Karpas-422 (cell line): ENCODE measurements at places on chromosomes 13 and 19.
A peak's percentile ranks its signal among the peaks of the same experiment; 100 is the strongest.

DNA sequence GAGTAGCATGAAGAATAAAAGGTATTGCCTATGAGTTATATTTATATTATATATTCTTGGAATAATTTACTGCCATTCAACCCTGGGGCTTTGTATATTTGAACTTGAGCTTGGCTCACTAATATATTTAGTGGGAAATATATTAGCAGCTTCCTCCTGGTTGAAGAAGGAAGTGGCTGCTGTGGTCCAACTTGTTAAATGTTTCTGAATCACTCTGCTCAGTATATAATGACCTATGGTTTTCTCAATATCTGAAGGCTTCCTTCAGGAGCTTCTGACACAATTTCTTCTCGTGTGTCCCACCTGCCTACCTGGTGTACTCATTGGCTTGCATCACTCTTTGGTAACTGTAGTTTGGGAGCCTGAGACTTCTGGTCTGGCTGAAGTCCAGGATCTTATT is 646.4 kb downstream of the TBC1D4 start:
- no peak for DNase-seq

GRCh38 chr13:93577105-93577504 is 350.5 kb downstream of the GPC6 start:
- no peak for DNase-seq

GRCh38 chr19:37087110-37087509 is 8.9 kb downstream of the ZNF420 start:
- DNase-seq = no peak

DNA sequence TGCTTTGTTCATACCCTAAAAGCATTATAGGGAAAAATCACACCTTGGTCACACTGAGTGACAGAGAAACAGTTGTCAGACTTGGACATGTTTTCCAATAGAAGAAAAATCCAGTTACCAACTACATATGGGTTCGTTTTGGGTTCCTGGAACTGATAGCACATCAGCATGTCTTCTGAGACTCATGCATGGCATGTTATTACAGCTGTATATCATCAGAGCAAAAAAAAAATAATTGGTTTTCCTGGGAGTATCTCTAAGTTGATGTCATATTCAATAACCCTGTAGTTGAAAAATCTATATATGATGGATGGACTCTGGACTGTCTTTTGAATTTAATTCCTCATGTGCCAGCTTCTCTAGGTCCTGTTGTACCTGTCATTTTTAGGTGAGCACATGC is 211.6 kb downstream of the DNAJC15 start:
- no peak for DNase-seq

- DNase-seq = no peak
Measured at GRCh38 chr13:102452836-102453235, 51.0 kb upstream of the FGF14 start.

GRCh38 chr13:30329009-30329585 is 21.7 kb upstream of the KATNAL1 start:
- no peak for DNase-seq

GRCh38 chr13:21362741-21363140 is 96.4 kb downstream of the ZDHHC20 start:
- DNase-seq = no peak

- DNase-seq = peak; percentile 50
Measured at GRCh38 chr13:46124967-46125933, 20.4 kb upstream of the CPB2 start.

- peak; percentile 93 for DNase-seq
Measured at GRCh38 chr19:17125728-17126677, 50.4 kb downstream of the MYO9B start.

DNA sequence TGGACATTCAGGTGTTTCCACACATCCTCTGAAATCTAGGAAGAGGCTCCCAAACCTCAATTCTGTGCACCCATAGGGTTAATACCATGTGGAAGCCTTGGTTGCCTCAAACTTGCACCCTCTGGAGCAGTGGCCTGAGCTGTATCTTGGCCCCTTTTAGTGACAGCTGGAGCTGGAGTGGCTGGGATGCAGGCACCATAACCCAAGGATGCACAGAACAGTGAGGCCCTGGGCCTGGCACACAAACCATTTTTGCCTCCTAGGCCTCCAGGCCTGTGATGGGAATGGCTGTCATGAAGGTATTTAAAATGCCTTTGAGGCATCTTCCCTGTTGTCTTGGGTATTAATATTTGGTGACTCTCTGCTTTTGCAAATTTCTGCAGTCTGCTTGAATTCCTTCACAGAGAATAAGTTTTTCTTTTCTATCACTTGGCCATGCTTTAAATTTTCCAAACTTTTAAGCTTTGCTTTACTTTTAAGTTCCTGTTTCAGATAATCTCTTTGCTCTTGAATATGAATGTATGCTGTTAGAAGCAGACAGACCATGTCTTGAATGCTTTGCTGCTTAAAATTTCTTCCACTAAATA is 1594.5 kb upstream of the PCDH20 start:
- no peak for DNase-seq

GRCh38 chr19:3304871-3305423 is 61.4 kb upstream of the NFIC start:
- DNase-seq = peak; percentile 91

DNA sequence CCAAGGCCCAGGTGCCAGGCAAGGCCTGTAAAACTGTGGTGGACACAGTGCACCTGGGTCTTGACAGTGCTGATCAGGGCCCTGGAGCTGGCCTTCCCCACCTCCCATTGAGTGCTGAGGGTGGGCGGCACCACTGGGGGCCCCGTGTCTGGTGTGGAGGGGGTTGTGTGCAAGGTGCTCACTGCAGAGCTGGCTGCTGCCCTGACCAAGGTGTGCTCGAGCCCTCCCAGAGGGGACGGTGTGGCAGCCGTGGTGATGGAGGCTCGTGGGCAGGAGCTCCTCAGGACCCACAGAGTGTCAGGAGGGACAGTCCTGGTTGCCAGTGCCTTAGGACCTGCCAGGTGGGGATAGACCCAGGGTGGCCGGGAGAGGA is 23.0 kb downstream of the ATP4B start:
- DNase-seq = no peak

GRCh38 chr13:82803341-82803740 is 1078.9 kb downstream of the SLITRK1 start:
- DNase-seq = no peak

- no peak for DNase-seq
Measured at GRCh38 chr19:49514151-49514550, 1.7 kb downstream of the FCGRT start.

DNA sequence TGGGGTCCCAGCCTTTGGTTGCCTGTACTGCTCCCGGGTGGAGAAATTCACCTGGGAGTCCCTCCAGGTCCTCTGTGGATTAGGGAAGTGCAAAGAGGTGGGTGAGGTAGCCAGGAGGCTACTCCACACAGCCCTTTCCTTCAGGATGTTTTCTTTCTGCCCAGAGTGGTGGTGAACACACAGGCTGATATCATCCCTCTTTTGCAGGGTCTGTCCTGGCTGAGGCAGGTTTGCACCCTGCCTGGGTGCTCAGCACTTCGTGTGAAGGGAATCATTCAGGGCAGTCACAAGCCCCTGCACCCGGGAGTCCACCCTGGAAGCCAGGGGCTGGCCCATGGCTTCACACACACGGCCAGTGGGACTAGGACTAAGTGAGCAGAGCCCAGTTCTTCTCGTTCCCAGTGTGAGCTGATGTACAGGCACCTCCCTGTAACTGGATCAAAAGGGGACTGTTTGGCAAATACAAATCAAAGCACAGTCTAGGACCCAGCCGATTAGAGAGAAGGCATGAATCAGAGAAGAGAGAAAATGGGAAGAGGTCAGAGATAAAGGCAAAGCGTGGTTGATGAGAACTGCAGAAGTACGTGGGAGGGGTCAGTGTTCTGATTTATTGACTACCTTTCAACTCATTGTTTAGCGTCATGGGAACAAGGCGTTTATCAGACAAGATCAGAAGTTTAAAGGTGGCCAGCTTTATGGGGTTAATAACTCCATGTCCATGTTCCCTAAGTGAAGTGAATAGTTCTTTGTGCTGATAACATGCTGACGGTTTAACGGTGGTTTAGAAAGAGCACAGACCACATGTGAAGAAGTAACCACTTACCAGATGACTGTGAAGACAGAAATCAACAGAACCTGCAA is 30.4 kb upstream of the SPATA13 start:
- no peak for DNase-seq

DNA sequence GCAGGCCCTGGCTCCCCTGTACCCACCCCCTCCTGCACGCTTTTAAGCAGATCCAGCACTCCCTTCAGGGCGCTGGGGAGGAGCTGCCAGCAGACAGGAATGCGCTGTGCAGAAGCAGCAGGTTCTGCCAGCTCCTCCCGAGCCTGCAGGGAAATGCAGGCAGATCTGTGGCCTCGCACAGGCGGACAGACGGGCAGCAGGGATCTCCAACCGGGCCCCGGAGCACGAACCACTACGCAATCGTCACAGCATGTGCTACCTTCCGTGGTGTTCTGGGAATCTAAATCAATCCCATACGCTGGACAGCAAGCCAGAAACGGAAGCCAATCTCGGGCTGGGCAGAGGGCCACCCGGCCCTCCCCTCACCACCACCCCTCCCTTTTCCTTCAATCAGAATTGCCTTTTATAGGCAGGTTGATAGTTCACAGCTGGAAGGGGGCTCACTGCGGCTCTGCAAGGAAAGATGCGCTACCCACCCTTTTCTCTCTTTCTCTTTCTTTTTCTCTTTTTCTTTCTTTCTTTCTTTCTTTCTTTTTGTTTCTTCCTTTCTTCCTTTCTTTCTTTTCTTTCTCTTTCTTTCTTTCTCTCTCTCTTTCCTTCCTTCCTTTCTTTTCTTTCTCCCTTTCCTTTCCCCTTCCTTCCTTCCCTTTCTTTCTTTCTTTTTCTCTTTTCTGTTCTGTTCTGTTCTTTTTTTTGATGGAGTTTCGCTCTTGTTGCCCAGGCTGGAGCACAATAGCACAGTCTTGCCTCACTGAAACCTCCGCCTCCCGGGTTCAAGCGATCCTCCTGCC is 99.9 kb downstream of the GNG7 start:
- peak; percentile 24 for DNase-seq

- peak; percentile 83 for DNase-seq
Measured at GRCh38 chr19:35154525-35155406, at the start of gene FXYD5. TSS of gene FXYD5 (plus strand) at chr19:35154735. CDS start at chr19:35155551, 816 bp downstream.

- DNase-seq = no peak
Measured at GRCh38 chr13:87208636-87209035, 462.5 kb upstream of the SLITRK5 start.

DNA sequence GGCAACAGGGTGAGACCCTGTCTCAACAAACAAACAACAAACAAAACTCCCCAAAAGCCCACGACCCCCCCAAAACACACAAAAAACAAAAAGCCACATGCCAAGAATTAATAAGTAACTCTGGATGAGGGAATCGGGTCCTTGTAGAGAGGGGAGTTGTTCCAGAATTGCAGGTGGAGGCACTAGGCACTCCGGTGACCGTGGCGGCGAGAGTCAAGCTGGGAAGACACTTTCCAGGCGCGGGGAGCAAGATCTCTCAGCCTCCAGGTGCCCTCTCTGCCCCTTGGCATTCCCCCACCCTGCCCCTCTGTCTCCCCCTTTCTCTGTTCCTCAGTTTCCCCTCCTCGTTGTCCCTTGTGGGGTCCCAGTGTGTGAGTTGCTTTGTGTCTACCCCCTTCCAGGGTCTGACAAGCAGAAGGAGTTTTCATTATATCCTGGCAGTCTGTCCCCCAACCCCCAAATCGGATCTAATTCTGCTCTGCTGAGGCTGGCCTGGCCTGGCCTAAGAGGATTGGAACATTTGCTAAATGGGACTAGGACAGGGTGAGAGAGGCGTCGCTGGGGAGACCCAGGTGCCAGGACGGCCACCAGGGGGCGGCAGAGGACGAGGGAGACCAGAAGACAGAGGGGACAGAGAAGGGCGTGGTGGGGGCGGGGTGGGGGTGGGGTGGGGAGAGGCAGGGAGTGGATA is 8.3 kb upstream of the CRX start:
- peak; percentile 87 for DNase-seq

GRCh38 chr13:80962855-80963254 is 621.9 kb upstream of the SPRY2 start:
- no peak for DNase-seq

- DNase-seq = no peak
Measured at GRCh38 chr13:74128156-74128767, 5.9 kb downstream of the KLF12 start.

- no peak for DNase-seq
Measured at GRCh38 chr13:105370011-105370650, 1165.3 kb downstream of the EFNB2 start.

- DNase-seq = no peak
Measured at GRCh38 chr13:29791997-29792780, 58.2 kb downstream of the UBL3 start.

GRCh38 chr19:39701291-39701690 is 3.0 kb upstream of the LGALS14 start:
- peak; percentile 88 for DNase-seq

GRCh38 chr13:42056583-42056982 is 8.1 kb downstream of the DGKH start:
- DNase-seq = no peak

DNA sequence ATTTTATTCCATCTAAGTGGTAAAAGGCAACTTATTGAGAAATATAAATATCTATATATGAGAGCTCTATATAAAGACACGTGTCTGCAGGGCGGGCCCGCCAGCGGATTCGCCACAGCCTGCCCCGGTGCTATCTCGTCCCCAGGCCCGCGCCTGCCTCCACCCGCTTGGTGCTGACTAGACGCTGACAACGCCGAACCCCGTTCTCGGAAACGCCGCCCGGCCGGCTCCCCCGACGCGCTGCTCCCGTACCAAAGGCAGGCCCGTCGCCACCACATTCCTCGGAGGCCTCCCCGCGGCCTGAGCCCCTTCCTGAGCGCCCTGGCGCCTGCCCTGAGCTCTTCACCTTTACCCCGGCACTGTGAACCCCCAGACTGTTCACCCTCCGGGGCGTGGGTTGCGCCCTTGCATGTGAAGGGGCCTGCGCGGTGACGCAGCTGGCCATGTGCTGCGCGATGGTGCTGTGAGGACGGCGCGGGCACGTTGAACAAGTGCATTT is 6.0 kb downstream of the PLEKHJ1 start:
- no peak for DNase-seq

- no peak for DNase-seq
Measured at GRCh38 chr13:71703138-71703537, 163.9 kb downstream of the DACH1 start.

GRCh38 chr13:112392719-112393118 is 16.6 kb downstream of the SPACA7 start:
- DNase-seq = peak; percentile 48

DNA sequence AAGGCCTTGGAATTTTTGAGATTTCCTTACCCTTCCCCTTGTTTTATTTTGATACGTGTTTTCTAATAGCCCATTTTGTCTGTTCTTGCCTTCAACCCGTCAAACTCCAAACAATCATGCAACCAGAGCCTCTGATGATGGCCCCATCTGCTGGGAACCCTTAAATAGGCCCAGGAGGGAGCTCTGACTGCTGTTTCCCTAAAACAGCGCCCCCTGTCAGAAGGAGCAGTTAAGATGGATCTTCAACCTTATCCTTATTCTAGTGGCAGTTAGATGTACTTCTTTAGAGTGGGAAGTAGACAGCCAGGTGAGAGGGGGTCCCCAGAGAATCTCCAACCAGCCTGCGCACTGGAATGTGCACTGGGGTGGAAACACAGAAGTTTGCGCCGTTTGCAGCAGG is 1031.0 kb upstream of the PCDH9 start:
- peak; percentile 71 for DNase-seq

- no peak for DNase-seq
Measured at GRCh38 chr13:40283666-40284065, 382.8 kb downstream of the FOXO1 start.
